ENCODE measurements at places on chromosomes 12 and 14.

GRCh38 chr14:89828471-89829165 is 125.9 kb downstream of the EFCAB11 start:
- no peak for DNase-seq

GRCh38 chr14:98101323-98101722 is 1170.7 kb downstream of the BCL11B start:
- DNase-seq: no peak

GRCh38 chr12:65830305-65830704 is 6.0 kb downstream of the HMGA2 start:
- no peak for DNase-seq

DNA sequence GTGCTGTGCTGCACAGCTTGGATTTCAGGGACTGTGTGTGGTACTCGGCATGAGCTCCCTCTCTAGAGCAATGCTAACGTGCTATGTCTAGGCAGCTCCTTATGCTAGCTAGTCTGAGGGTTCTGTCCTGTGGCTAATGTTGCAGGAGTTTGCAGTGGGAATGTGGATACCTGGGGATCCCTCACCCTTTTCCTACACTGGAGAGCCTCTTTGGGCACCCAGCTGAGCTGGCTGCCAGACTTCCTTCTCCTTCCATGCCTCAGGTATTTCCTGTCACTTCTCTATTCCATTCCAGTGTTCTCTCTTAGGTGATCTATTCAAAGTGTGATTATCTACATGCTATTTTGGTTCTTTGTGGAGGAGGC is 64.9 kb downstream of the FBXO33 start:
- DNase-seq: no peak
